Stimulated activated CD4-positive, alpha-beta T cell treated with anti-CD3 and anti-CD28 coated beads, Interleukin-2, amount 100 ng/mL, for 4 hours (primary cell): ENCODE measurements at places on chromosomes 2 and 18.

- DNase-seq = no peak
These were observed 15.5 kb upstream of the CCDC195 start for GRCh38 chr2:224731665-224732064.

DNA sequence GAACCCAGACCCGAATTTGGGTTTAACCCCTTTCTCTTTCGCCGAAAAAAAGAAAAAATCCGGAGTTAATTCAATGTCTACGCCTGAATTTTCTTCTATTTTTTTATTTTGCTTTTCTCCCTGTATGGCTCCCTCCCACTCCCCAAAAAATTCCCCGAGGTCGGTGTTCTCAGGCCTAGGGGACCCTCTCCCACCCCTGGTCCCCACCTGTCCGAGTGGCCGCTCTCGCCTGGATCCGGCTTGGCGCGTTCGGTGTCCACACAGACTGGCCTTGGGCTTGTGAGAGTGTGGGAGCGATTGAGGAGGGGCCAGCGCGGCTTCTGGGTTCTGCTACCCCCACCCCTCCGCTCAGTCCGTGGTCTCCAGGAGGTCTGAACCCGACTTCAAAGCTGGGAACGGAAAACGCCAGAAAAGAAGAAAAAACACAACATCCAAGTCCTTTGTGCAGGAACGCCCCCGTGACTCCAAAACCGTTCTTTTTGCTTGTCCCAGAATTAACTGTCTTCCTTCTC is 5.7 kb upstream of the EN1 start:
- no peak for DNase-seq

GRCh38 chr2:81437456-81438000 is 1133.0 kb upstream of the LRRTM1 start:
- DNase-seq = no peak

DNA sequence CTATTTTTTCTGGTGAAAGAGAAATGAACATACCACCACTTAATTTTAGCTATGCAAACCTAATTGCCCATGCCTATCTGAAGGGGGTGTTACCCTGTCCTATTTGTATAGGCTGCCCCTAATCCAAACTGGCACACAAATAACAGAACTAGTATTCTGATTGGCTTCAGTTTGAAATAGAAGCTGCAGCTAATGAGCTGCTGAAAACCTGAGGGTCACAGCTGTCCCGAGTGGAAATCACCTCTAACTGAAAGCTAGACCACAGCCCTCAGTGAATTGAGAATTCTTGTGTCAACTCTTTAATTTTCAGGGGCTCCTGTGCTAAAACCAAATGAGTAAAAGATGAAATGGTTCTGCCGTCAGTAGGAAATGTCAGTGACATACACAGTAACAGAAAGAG is 28.7 kb downstream of the CCDC141 start:
- DNase-seq = no peak

DNA sequence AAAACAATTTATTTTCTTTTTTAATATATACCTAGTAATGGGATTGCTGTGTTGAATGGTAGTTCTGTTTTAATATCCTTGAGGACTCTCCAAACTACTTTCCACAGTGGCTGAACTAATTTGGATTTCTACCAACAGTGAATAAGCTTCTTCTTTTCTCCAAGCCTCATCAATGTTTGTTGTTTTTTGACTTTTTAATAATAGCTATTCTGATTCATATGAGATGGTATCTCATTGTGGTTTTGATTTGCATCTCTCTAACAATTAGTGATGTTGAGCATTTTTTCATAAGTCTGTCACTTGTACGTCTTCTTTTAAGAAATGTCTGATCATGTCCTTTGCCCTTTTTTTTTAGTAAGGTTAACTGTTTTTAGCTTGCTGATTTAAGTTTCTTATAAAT is 863.3 kb downstream of the CNTNAP5 start:
- no peak for DNase-seq

GRCh38 chr2:111668274-111668616 is 215.7 kb downstream of the ANAPC1 start:
- DNase-seq = no peak

- no peak for DNase-seq
These were observed 136.6 kb downstream of the INSIG2 start for GRCh38 chr2:118224895-118225311.

- DNase-seq = no peak
These were observed 87.9 kb upstream of the KCNH7 start for GRCh38 chr2:162926501-162926900.

GRCh38 chr2:5093518-5093917 is 598.7 kb upstream of the SOX11 start:
- no peak for DNase-seq

DNA sequence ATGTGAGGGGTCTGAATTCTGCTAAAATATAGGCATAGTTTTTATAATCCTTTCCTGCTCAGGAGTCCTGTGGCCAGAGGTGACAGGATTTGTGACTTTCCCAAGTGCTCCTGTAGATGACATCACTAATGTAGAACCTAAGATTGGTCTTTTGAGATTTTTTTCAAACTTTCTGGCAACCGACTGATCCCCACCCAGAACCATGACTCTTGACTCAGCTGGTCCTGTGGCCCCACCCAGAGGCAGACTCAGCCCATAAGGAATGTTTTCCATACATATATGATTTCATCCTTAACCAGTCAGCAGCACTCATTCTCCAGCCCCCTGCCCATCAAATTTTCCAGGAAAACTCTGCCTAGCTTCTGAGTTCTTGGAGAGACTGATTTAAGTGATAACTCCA is 46.8 kb downstream of the COMMD1 start:
- no peak for DNase-seq

- no peak for DNase-seq
These were observed 34.8 kb upstream of the PLB1 start for GRCh38 chr2:28461056-28461455.

GRCh38 chr2:136081582-136082210 is 36.3 kb downstream of the CXCR4 start:
- DNase-seq = no peak

DNA sequence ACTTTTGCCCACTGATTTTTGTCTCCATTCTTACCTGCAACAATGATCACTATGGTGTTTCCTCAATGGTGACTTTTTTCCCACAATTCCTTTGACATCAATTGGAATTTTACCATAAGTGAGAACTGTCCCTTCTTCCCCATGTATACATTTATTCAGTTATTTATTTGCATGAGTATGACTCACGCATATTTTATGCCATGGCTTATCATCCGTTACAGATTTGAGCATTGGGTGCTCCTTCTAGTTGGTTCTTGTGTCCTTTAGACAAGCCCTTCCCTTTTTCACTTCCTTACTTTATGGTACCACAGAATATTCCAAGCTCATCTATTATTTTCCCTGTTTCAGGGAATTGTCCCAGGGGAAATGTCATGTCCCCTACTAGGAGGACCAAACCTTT is 7.6 kb downstream of the COX5B start:
- DNase-seq = no peak

DNA sequence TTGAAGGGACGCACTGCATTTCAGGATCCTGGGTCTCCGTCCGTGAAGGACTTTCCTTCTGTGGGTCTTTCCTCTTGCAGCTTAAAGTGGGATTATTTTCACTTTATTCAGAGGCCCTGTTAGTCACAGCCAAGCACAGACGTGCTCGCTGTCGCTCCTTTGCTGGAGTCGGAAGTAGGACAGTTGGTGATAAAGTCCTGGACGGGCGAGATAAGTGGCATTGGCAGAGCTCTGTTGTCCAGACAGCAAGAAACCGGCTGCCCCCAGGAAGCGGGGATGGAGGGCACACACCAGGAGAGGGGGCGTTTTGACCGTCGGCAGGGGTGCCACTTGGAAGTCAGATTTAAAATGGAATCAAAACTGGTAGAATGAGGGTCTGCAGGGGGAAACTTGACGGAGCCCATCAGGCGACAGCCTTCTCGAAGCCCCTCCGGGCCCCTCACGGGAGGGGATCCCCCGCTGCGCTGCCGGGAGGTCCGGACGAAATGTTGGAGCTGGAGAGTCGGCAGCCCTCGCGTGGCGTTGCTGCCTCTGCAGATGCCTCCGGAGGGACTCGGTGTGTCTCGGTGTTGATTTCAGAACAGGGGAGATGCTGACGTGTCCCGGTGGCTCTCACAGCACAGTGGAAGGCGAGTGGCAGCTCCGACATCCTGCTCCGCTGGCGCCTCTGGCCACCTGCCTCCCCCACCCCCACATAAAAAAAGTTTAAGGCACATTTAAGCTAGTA is 124.2 kb downstream of the NFATC1 start:
- DNase-seq = peak; percentile 32

DNA sequence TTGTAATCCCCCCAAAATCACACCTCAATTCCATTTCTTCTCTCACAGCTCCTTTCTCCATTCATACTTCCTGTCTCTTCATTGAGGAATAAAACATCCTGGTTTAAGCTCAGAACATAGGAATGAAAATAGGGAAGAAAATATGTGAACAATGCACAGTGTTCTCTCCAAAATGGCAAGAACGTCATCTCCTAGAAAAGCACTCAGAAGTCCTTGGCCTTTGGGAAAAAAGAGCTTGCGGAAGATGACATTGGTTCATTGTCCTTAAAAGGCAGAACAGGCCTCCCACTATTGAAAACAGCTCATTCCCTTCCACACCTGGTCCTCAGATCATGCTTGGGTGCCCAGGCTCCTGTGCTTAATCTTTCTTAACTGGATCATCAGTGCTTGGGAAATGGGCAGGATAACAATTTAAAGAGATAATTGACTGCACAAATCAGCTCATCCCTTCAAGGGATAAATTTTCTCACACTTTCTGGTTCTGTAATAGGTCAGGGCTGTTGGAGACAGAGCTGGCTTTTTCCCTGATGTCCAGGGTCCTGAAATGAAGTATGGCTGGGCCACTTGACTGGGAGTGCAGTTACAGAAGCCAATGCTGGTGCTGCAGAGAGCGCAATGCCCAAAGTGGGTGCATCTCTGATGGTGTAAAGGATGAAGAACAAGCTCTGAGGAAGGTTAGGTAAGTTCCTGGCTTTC is 69.2 kb downstream of the MARCHF4 start:
- DNase-seq = no peak

DNA sequence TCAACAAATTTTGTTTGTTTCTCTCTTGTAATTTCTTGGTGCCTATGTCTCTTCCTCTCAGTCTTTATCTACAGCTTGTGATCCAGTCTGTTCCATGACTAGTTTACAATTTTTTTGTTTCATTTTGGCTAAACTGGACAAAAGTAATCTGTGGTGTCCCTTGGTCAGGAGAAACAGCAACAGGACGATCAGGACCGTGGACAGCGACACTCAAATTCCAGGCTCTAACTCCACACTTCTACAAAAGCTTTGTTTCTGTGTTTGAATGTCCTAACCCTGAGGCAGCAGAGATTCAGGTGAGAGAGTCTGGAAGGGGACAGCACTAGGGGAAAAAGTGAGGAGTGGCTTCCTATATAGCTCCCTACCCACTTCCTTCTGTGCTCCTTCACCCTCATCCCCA is 593.3 kb upstream of the FANCL start:
- DNase-seq = no peak

- DNase-seq = no peak
These were observed 17.7 kb upstream of the RESP18 start for GRCh38 chr2:219350215-219350614.

DNA sequence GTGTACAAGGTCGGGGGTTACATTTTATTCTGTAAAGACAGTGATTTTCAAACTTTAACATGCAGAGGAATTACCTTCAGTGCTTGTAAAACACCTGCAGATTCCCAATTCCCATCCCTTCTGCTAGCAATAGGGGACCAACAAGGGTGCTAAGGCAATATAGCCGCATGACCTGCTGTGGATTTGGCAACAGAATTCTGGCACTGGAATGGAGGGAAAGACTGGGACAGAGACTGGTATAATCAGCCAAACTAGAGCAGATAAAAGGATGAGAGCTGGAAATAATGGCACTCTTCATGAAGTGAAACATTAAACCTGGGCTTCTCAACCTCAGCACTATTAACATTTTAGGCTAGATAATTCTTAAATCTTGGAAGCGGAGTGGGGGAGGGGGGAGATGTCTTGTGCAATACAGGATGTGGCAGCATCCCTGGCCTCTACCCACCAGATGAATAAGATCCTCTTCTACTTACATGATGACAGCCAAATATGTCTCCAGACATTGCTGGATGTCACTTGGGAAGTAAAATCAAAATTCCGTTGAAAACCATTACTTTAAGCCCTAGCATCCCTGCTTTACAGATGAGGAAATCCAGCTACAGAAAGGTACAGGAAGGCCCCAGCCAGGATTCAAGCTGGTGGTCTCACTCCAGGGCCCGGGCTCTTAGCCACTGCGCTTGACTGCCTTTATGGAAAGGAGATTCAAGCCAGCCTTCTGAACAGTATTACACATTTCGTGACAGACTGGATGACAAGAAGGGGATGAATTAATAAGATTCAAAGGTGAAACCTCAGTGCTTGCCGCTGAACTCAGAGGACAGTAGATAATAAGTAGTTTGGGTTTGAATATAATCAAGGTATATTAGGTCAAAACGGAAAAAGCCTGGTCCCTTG is 1.7 kb downstream of the EVA1A start:
- DNase-seq = no peak

- no peak for DNase-seq
These were observed 270.5 kb downstream of the TRIB2 start for GRCh38 chr2:12987246-12987645.

DNA sequence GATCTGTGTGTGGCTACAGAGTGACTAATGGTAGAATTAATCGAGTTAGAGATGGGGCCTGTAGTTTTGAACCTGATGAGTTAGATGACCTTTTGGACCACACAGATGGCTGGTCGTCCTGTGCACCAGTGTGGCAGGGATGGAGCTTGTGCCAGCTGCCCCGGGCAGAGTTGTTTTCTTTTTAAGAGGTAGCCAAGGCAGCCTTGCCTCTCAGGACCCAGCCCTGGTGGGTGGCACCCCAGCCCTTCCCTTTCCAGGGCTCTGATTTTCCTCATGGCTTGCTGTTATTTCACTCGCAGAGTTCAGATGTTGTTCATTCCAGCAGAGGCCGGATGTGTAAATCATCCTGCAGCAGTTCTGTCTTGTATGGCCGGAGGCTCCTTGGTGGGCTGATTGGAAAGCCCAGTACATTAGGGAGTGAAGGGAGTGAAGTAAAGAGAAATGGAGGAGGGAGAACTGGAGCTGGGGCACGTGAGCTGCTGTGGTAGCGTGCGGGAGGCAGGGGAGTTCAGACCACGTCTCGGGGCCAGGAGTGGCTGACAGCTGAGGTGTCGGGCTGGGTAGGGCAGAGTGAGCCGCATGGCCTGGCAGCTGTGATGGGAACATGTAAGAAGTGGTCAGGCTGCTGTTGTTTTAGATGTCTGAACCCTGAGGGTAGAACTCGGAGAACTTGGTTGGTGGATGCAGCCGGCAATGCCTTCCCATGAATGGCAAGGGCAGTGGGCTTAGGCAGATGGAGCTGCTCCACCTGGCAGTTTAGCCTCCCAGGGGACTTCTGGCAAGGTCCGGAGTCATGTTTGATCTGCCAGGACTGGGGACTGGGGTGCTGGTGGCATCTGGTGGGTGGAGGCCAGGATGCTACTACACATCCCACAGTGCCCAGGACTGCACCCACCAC is 28.8 kb downstream of the ASAP2 start:
- DNase-seq = no peak

GRCh38 chr2:174603280-174603679 is 5.7 kb upstream of the WIPF1 start:
- DNase-seq = peak; percentile 42

DNA sequence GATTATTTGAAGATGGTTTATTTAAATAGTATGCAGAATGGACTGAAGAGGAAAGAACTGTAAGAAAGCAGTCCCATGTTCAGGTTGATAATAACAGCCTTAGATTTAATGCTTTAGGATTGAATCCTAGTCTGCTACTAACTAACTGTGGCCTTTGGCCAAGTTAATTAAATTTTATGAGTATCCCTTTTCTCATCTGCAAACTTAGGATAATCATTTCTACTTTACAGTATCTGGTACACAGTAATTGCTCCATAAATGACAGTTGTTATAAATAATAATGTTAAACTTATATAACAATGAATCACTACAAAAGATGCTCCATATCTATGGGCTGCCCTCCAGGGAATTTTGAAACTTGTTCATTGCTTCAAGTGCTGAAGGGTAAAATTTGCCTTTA is 41.0 kb downstream of the FAP start:
- no peak for DNase-seq
